LHCN-M2 (cell line): ENCODE measurements at places on chromosomes 7 and 10.

DNA sequence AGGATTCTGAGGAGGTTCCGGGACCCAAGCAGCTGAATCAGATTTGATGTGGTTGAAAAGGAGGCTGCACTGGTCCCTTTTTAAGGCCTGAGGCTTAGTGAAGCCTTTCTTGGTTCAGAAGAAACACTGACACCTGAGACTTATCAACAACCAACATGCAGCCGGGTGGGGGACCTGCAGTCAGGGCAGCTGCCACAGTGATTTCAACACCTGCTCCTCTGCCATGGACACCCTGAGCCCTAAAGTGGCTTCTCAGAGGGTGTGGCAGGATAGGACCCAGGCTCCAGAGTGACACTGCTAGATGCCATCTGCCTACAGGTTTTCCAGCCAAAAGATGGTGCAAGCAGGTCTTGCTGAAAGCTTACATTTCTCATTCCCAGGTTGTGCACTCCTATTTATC is 99.3 kb downstream of the COL13A1 start:
- no peak for DNase-seq

- peak; percentile 100 for DNase-seq
Observed at GRCh38 chr7:24786941-24787340, 29.7 kb upstream of the GSDME start.

- no peak for DNase-seq
Observed at GRCh38 chr7:55427342-55427741, 62.2 kb downstream of the LANCL2 start.

DNA sequence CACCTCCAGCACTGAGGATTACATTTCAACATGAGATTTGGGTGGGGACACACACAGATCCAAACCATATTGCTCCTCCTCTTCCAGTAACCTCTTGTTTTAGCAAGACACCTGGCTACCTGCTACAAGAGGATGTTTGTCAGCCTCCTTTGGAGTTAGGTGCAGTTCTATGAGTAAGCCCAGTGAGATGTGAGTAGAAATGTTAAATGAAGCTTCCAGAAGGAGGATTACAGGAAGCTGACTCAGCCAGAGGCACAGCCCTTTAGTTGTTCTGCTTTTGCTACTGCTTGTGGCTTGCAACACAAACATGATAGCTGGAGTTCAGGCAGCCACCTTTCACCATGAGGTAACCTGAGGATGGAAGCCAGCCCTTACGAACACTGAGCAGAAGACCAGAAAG is 382.7 kb upstream of the RNF32 start:
- DNase-seq = no peak
